ENCODE measurements at places on chromosomes 7 and 10. TPM values are rescaled to one million over a fixed set of nuclear protein-coding genes. Genes with fewer than 3 reads are reported as not detected.
A peak's percentile ranks its signal among the peaks of the same experiment; 100 is the strongest.

The RINT1 gene
- total RNA-seq: 14.8 TPM

DNA sequence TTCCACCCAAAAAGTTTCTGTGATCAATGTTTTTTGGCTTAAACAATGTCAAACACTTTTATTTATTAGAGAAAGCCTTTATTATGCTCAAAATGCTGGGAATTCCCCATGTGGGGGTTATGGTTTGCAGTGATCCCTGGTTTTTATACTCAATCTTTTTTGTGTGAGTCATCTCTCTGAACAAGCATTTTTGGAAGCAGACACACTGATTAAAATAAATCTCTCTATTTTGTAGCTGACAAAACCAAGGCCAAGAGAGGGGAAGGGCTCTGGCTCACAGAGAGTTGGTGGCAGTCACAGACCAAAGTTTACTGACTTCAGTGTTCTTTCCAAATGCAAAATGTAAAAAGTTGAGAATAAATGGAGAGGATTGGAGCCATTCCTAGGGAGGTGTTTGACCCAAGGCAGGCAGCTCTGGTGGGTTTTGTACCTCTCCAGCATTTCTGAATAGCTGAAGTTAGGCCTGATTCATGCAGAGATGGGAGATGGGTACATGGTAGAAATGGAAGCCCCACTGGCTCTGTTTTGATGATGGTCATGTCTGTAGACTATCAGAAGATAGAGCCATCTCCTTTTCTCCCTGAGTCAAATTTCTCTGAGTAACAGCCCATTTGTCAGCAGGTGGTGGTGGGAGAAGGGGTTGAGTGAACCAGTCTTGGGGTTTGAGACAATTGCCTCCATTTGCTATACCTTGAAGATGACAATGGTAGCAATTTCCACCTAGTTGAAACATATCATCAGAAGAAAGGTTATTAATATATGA, 45.4 kb upstream of the NAMPT start:
- no peak for DNase-seq

GRCh38 chr10:29977171-29977570, 82.2 kb downstream of the JCAD start:
- no peak for DNase-seq

DNA sequence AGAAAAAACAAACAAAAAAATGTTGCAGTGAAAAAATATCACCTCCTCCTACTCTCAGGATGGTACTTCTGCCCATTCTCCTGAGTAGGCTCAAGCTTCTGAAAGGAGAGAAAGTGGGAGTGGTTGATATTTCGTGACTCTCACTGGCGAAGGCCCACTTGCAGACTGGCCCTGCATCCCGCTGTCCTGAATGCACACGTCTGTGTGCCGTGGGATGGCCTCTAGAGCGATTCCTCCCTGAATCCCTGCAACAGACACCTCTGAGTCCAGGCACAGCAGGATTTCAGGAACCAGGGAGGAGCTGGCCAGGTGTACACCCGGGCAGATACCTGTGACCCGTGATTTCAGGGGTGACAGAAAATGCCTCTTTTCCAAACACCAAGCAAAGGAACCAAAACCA, 319.2 kb downstream of the DPP6 start:
- DNase-seq: no peak

DNA sequence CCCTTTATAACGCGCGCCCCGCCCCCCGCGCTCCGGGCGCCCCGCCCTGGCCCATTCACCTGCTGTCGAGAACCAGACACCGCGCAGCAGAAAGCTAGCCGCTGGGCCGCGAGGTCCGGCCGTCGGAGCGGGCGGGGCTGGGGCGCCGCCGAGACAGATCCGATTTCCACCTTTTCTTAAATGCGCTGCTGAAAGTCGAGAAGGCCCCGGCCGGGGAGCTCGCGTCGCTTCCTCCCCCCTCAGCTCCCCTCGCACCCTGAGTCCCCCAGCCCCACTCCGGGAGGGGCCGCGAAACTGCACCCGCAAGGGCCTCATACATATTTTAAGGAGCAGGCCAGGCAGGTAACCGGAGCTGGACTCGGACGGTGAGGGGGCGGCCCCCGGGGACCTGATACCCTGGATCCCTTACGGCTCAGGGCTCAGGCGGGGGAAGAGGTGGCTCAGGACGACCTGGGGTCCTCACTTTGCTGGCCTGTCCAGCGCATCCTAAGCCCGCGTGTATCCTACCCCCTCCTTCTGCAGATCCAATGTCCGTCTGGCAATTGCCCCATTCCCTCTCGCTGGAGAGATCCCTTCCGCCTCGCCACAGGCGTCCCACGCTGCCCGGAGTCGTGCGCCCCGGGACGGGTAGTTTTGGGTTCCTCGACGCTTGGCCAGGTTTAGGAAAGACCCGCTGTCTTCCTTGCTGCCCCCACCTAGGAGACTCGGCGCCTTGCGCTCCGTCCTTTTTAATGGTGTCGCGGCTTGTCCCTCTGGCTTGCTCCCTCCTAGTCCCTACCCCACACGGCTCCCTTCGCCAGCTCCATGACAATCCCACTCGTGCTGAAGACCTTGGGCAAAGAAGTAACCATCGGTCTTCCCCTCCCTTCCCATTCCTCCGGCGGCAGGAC, 170.6 kb downstream of the UBE2H start:
- DNase-seq: no peak

DNA sequence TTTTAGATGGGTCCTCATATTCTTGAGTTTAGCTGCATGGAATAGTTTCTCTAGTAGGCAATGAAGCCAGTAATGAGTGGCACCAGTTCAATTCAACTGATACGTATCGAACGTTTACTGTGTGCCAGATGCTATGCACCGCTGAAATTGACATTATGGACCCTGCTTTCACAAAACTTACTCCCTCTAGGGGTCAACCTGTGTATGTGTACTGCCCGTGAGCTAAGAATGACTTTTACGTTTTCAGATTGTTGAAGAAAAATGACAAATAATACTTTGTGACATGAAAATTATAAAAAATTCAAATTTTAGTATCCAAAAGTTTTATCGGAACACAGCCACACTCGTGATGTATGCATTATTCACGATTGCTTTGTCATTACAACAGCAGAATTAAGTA, 95.5 kb downstream of the ZMYND11 start:
- no peak for DNase-seq

The PHYHIPL gene
- total RNA-seq: not detected

GRCh38 chr10:49844775-49845595, 82.9 kb upstream of the OGDHL start:
- no peak for DNase-seq

The HOXA4 gene
- total RNA-seq: 7.1 TPM

The ADAMTS14 gene
- total RNA-seq: 0.55 TPM

DNA sequence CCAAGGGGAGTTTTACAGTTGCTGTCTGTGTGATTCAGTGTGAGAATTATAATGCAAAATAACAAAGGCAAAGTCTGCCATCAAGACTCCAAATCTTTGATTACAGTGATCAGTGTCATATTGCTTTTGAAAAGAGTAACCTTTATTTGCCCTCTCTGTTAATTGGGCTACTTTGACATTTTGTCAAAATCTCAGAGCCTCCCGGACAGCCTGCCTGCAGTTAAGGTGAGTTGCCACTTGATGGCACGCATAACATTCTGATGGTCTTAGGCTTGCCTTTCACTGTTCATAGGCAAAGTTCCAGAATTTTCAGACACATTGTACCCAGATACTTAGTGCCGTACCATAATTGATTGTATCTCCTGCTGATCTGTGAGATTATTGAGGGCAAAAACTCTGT, 253.5 kb downstream of the ABCA13 start:
- DNase-seq: no peak

The ELN gene
- total RNA-seq: 231 TPM

The C7orf57 gene
- not detected for total RNA-seq

DNA sequence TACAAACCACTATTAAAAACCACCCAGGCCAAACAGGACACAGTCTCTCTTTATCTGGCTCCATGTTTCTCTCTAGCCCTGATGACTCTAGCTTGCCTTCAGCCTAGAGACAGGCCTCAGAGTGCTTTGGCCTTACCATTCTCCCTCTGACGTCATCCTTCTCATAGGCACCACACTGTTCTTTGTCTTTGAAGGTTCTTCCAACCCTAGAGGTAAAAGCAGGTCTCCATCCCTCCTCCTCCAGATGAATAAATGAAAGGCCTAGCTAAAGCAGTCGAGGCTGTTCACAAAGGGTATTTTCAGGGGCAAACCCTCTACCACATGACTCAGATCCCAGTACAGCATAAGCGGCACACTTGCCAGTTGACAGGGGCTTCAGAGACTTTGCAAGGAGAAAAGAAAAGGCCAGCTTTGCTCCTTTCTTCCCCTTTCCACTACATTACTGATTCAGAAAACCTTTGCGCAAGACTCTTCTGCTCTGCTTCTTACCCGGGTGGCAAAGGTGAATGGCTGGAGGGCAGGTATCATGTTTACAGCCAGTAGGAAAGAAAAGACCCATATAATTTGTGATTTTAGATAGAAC, 14.8 kb downstream of the NFE2L3 start:
- DNase-seq: no peak

The PLEKHA1 gene
- total RNA-seq: 59.9 TPM

The ITPRID1 gene
- total RNA-seq: not detected

- no peak for DNase-seq
These were observed 8.8 kb upstream of the SMKR1 start for GRCh38 chr7:129493555-129493954.

- DNase-seq: no peak
These were observed 40.7 kb upstream of the AP5Z1 start for GRCh38 chr7:4734587-4735345.

GRCh38 chr10:7071421-7071820, 339.4 kb downstream of the SFMBT2 start:
- DNase-seq: no peak

The CNPY1 gene
- not detected for total RNA-seq

GRCh38 chr10:102948786-102949185, 30.7 kb downstream of the CNNM2 start:
- no peak for DNase-seq

The SH3PXD2A gene
- 35.2 TPM for total RNA-seq

- no peak for DNase-seq
These were observed 128.4 kb downstream of the ABCA13 start for GRCh38 chr7:48299580-48300169.

DNA sequence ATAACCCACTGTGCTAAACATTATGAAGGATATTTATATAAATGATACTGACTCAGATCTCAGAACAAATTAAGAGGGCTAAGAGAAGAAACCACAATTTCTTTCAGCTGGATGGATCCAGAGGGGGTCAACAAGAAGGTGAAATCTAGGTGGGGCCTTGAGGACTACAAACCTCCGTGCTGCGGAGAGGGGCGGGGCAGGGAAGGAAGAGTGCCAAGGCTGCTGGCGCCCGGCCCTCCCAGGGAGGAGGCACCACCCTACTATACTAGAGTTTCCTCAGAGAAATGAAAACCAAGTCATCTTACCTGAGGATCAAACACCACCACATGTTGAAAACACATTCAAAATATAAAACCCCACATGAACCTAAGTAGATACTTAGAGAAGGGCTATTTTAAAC, 29.3 kb upstream of the CRYGN start:
- no peak for DNase-seq

DNA sequence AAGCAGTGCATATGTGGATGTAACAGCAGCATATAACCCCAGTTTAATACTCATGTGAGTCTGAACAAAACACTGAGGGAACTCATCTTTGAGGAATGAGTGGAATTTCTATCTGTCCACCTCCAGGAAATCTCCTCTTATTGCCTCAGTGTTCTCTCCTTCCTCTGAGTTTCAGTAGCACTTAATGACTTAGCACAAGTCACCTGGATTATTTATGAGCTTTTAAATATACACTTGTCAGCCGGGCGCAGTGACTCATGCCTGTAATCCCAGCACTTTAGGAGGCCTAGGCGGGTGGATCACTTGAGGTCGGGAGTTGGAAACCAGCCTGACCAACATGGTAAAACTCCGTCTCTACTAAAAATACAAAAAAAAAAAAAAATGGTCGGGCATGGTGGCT, 4.3 kb downstream of the LRRC20 start:
- DNase-seq: no peak

- DNase-seq: peak; percentile 32
These were observed 45.4 kb downstream of the PPIF start for GRCh38 chr10:79392506-79393176.

GRCh38 chr7:200290-200689, 7.9 kb downstream of the FAM20C start:
- no peak for DNase-seq

Data from upper lobe of right lung (tissue), 1 donor.